Right renal pelvis (tissue), 4 donors: ENCODE measurements at places on chromosomes 12 and 14.

- no peak for DNase-seq
Observed at GRCh38 chr12:65948320-65949008, 124.2 kb downstream of the HMGA2 start.

GRCh38 chr12:46468160-46468559 is 95.6 kb upstream of the SLC38A2 start:
- DNase-seq: no peak

DNA sequence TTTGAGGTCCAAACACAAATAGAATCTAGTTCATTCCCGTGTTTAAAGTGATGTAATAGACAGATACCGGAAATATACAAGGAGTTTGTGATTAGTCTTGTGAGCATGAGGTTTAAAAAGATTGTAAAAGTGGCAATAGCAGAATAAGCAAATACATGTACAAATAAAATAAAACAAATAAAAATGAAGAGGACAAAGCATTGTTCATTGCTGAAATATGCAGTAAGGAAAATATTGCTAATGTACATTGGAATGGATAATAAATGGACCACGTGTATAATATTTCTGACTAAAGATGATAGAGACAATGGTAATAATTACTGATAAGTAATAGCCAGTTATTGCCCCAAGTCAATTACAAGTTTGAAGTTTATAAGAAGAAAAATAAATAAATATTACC is 75.6 kb upstream of the RTL1 start:
- no peak for DNase-seq

GRCh38 chr14:90986510-90986909 is 73.9 kb downstream of the RPS6KA5 start:
- no peak for DNase-seq
